ENCODE measurements at places on chromosomes 11 and 22.

DNA sequence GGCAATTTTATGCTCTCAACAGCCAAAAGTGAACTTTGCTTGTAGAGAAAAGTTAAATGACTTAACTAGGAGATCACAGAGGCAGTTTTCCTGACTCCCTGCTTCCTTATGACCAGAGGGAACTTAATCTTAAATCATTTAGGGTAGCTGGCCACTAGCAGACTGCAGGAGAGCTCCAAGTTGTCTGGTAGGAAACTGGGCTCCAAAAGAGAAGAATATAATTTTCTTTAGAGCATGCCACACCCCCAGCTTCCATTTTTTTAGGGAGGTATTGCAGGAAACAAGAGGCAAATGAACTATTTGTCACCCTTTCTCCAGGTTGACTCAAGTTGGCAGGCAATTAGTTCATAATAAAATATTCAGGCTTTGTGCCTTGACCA is 2.6 kb downstream of the METTL15 start:
- peak; percentile 38 for DNase-seq

- DNase-seq = peak; percentile 62
Measured at GRCh38 chr11:57205041-57205641, 23.4 kb downstream of the LRRC55 start.

GRCh38 chr11:19279451-19279850 is 38.7 kb upstream of the E2F8 start:
- DNase-seq = no peak

DNA sequence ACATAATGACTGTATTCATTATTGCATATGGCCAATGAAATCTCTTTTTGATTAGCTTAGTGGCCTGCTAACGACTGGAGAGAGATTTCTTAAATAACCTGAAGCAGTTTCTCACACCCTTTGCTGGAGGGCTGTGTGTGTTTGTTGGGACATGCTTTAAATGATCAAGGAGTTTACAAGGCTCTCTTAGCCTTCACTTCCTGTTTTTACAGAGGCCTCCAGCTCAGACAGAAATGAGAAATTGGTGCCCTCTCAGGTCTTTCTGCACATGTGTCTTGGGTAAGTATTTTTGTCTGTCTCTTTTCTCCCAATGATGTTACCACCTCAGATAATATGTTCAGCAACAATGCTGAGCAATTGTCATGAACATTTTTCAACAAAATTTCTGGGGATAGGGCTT is 884.4 kb upstream of the CNTN5 start:
- no peak for DNase-seq

- DNase-seq = peak; percentile 20
Measured at GRCh38 chr22:30457981-30458380, 13.8 kb downstream of the SEC14L3 start.

DNA sequence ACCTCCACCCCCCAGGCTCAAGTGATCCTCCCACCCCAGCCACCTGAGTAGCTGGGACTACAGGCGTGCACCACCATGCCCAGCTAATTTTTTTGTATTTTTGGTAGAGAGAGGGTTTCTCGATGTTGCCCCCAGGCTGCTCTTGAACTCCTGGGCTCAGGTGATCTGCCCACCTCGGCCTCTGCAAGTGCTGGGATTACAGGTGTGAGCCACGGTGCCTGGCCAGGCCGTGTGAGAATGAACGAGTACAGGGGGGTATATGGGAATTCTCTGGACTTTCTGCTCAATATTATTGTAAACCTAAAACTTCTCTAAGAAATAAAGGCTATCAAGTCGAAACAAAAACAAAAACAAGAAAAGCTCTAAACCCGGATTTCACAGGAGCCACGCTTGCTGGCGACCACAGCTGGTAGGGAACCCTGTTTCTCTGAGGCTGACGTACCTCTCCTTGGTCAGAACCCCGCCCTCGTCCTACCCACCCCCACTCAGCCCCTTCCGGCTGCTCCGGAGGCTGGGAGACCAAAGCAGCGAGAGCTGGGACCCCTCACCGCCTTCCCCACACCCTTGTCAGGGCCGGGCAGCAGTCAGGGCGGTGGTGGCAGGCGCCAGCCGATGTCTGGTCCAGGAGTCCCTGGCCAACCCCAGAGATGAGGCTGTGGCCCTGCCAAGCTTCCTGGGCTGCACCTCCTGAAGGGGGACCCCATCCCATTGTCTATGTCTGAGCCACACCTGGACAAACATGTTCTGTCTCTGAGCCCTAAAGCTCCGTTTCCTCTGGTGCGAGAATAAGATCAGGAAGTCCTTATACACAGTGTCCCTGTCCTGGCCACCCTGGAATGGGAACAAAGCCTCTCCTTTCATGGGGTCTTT is 52.1 kb downstream of the LINC01488 start:
- no peak for DNase-seq

DNA sequence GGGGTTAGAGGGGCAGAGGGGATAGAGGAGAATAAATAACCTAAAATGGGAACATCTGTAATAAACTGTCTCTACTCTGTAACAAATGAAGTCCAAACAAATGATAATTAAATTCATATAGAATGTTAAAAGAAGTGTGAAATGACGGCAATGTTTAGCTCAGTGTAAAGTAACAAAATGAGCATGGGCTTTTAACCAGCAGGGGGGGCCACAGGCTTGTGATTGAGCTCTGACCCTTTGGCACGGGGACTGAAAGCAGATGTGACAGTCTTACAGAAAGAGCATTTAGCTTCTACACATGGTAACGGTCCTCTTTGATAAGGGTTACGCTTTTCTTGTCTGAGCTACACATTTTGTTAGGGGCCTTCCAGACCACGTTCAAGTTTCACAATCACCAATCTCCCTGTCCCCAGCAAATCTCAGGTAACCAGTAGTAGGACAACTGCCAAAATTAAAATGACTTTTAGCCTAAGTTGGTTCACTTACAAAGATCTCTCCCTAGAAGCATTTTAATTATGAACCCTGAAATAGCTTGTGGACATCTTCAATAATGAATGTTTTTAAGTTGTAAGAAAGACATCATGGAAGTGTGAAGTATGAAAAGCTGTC is 262.5 kb downstream of the DCDC1 start:
- peak; percentile 64 for DNase-seq

GRCh38 chr22:47767403-47767802 is 1005.0 kb downstream of the TBC1D22A start:
- no peak for DNase-seq
